ENCODE measurements at places on chromosomes 1 and 21.

DNA sequence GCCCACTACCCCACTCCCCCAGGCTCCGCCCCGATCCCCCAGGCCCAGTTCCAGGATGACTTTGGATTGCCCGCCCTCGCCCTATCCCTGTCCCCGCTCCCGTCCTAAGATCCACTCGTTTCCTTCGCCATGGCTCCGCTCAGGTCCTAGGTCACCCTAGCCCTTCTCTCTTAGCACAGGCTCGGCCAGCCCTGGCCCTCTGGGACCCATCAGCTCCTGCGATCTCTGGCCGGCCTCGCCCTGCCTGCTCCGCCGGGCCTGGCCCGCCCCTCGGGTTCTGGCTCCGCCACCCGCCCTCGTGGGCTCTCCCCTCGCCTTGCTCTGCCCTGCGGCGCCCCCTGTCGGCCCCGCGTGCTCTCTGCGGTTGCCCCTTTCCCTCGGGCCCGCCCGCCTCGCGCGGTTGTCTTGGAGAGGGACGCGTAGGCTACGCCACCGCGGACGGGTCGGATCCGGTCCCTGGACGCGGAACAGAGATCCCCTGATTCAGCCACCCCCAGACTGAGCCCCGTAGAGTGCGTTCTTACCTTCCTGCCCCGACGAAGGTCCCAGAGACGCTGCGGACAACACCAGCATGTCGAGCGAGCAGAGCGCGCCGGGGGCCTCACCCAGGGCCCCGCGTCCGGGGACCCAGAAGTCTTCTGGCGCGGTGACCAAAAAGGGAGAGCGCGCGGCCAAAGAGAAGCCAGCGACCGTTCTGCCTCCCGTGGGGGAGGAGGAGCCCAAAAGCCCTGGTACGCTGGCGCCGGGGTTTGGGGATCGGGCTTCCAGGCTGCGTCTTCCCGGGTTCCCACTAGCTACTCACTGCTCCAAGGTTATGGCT, at the start of gene LRRC71:
Gene LRRC71 (plus strand): TSS at position 400 of the 820 bp plus-strand sequence. CDS start 172 bp downstream, at position 572.
- DNase-seq: no peak

DNA sequence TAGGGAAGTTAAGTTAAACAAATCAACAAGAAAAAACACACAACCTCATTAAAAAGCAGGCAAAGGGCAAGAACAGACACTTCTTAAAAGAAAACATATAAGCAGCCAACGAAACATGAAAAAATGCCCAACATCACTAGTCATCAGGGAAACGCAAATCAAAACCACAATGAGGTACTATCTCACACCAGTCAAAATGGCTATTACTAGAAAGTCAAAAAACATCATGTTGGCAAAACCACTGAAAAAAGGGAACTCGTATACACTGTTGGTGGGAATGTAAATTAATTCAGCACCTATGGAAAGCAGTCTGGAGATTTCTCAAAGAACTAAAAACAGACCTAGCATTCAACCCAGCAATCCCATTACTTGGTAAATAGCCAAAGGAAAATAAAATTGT, 51.1 kb downstream of the HSF2BP start:
- no peak for DNase-seq

DNA sequence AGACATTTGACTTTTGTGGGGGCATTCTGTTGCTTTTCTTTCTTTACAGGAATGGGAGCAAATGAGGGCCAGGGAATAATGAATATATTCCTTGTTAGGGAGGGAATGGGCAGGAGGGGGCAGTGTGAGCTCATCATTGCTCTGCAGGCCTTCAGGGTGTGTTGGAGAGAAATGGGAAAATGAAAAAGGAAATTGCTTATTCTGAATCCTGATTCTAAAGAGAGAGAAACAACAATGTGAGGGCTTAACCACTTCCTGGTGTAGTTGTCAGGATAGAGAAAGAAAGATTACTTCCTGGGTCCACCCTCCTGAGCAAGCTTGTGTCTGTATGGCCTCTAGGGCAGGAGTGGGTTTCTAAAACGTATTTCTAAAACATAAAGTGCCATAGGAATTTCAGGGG, 28.3 kb downstream of the VANGL2 start:
- DNase-seq: no peak

GRCh38 chr1:80767711-80768110, 1033.0 kb upstream of the ADGRL2 start:
- DNase-seq: no peak

DNA sequence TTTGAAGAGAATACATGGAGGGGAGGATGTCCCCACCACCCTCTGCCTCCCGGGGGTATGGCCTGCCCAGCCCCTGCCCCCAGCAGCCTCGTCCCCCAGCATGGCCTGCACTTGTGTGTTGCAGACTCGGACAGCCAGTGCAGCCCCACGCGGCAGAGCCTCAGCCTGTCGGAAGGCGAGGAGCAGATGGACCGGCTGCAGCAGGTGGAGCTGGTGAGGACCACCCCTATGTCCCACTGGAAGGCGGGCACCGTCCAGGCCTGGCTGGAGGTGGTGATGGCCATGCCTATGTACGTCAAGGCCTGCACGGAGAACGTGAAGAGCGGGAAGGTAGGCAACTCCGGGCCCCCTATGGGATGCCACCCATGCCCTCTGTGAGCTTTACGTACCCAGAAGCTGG, 59.5 kb upstream of the TMEM51 start:
- no peak for DNase-seq

DNA sequence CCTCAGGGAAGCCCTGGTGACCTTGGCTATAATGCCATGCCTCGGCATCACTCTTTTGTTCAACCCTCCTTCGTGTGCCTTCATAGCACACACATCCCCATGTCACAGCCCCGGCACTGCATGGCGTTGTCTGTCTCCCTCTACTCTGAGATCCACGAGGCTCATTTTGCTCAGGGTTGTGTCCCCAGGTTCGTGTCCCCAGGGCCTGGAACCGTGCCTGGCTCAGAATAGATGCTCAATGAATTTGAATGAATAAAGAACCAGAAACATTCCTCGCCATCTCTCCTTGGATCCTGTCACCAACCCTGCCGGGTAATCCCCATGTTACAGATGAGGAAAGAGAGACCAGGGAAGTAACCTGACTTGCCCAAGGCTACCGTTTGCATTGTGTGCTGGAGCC, 177.3 kb downstream of the PTPRU start:
- no peak for DNase-seq

GRCh38 chr1:199522338-199522737, 505.2 kb upstream of the NR5A2 start:
- no peak for DNase-seq

DNA sequence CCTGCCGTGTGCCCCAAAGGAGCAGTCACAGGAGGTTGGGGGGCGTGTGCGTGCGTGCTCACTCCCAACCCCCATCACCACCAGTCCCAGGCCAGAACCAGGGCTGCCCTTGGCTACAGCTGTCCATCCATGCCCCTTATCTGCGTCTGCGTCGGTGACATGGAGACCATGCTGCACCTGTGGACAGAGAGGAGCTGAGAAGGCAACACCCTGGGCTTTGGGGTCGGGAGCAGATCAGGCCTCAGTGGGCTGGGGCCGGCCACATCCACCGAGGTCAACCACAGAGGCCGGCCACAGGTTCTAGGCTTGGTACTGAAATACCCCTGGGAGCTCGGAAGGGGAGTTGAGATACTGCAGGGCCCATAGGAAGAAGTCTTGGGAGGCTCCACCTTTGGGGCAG, 23.5 kb downstream of the COL6A1 start:
- no peak for DNase-seq

DNA sequence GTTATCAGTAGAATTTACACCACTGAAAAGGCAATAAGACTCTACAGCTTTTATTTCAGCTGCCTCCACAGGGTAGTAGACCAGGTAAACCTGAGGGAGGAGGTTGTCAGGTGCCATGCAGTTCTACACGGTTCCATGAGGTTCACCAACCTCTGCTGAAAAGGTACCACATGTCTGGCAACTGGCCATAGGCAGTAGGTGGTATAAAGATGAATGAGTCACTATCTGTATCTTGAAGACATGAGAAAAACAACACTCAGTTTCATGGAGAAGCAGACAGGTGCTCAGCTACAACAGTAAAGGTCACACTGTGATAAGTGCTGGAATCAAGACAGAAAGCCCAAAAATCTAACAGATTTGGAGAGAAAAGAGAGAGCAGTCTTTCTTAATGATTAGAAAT, 145.4 kb downstream of the PTGER3 start:
- DNase-seq: no peak

DNA sequence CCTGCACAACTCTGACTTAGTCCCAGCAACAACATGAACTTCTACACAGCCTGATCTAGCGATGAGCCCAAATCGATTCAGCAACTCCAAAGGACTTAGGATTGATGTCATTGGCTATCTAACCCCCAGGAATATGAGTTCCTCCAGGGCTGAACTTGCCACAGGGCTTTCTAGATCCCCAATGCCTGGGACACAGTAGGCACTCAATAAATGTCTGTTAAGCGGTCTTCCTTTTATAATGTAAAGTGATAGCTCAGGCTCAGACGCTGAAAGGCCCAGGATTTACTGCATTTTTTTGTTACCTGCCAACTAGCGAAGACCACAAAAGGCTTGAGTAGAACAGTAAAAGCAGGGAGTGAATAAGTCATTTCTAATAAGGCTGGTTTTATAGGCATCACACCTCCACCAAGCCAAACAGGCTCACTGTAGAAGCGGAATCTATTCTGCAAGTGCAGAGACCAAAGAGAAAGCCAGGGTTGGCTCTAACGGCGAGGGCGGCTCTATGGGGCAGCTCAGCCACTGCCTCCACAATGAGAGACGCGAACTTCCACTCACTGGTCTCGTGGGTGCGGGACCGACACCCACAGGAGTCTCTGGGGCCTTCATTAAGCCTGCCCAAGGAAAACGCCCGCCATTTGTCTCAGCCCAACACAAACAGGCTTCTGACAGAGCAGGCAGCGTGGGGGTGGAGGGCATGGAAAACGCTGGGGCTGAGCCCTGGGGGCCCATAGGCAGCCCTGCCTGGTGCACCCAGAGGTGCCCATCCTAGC, 52.0 kb downstream of the HLCS start:
- DNase-seq: no peak

DNA sequence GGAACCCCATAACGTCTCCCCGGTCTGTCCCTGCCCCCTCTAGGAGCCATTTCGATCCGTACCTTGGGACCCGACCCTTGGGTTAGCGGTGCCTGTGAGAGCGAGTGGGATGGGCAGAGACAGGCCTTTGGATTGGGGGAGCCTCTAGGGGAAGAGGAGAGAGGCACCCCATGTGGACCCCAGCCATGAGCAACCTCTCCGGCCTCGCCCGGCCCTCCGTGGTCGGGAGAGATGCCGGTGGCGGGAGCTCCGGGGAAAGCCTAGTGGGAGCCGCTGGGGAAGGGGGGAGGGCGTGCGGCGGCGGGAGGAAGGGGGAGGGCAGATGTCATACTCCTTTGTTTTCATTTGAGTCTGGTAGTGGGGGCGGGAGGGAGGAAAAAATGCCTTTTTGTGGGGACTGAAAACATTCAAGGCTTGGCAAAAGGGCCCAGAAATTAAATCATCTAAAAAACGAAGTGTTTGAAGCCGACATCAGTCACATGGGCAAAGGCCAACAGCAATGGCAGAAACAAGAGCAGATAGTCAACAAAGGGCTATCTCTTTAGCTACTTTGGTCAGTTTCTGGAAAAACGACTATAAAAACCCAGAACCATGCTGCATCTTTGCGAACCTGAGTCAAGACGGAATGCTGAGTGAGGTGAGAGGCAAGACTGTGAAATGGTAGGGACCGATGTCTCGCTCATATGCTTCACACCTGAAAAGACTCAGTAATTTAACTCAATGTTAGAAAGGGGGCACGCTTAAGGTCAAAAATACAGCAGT, 758 bp downstream of the PTBP2 start:
- DNase-seq: no peak

DNA sequence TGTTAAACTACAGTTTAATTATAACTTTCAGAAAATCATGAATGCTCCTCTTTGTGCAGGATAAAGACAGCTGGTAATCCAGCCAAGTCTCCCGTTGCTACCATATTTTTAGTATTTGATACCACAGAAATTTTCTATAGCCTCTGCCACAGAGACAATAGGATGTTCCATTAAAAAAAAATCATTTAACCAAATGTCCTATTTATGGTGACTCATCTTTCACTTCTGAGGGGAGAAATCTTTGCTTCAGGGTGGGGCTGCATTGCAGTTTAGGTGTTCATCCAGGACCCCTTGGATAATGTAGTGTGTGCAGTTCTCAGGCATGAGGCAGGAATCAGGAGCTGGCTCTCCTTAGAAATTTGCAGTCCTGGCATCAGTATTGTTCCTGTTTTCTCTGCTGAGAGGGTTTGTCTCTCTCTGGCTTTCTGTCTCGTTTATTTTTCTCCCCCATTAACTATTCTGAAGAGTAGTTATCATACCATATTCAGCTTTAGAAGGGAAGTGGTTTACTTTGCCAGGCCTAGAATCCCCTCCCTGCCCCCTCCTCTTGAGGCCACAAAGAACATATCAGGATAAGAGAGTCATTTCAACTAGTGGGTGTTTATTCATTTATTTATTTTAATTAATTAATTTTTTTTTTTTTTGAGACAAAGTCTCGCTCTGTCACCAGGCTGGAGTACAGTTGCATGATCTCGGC, 3.1 kb downstream of the PRUNE1 start:
- no peak for DNase-seq

- no peak for DNase-seq
Measured at GRCh38 chr1:184322253-184322652, 64.6 kb upstream of the C1orf21 start.

DNA sequence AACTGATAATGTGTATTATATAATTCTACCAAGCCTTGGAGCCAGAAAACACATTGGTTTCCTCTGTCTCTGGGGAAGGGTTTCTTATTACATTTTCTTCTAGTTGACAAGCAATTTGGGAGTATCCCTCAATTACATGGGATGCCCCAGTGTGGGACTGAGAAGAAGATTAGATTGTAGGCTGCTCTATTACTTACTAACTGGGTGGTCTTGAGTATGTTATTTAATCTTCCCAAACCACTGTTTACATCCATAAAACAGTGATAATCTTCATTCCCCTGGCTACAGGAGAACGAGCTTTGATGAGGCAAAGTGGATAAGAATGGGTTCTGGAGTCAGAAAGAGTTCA, 105.8 kb downstream of the TSEN15 start:
- no peak for DNase-seq

DNA sequence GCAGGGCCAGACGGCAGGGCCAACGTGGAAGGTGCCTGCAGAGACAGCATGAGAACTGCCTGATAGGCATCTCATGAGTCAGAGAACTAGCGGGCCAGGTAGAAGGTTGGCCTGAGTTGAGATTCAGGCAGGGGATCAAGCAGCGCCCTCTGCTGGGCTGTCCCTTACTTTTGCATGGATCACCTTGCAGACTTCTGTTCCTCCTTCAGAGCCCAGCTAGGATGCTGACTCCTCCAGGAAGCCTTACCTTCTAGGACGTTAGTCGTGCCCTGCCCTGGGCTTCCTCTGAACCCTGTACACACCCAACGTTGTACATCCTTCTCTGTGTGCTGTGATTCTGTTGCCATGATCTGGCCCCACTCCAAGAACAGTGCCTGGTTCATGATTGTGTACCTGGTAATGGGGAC, 231.3 kb upstream of the VAMP3 start:
- peak; percentile 37 for DNase-seq

- no peak for DNase-seq
Measured at GRCh38 chr21:42744520-42745445, 91.4 kb downstream of the PDE9A start.

DNA sequence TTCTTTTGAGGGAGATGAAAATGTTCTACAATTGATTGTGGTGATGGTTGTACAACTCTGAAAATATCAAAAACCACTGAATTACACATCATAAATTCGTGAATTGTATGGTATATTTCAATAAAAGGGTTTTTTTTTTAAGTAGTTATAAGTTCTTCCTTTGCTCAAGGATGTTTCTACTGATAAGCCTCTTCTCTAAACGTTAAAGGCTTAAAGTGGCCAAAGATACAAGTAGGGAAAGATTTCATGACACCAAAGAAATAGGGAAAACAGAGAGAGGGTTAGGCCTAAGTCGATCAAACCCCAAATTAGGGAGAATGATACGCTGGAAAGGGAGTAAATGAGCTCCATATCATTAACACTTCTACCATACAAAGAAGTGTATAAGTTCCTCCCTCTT, 4.1 kb downstream of the KDM5B start:
- no peak for DNase-seq
